ENCODE measurements at places on chromosomes 1 and 21. TPM values are rescaled to one million over a fixed set of nuclear protein-coding genes. Genes with fewer than 3 reads are reported as not detected.

DNA sequence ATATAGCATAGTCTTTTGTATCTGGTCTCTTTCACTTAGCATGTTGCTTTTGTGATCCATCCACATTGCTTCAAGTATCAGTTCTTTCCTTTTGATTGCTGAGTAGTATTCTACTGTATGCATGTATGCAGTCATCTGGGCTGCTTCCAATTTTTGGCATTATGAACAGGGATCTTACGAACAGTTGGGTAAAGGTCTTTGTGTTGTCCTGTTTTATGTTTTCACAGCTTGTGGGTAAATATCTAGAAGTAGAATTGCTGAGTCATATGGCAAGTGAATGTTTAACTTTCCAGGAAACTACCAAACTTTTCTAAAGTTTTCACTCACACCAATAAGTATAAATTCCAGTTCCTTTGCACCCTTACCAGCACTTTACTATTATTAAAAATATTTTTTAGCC lies 60.9 kb downstream of the LHX4 start:
- DNase-seq, result no peak

DNA sequence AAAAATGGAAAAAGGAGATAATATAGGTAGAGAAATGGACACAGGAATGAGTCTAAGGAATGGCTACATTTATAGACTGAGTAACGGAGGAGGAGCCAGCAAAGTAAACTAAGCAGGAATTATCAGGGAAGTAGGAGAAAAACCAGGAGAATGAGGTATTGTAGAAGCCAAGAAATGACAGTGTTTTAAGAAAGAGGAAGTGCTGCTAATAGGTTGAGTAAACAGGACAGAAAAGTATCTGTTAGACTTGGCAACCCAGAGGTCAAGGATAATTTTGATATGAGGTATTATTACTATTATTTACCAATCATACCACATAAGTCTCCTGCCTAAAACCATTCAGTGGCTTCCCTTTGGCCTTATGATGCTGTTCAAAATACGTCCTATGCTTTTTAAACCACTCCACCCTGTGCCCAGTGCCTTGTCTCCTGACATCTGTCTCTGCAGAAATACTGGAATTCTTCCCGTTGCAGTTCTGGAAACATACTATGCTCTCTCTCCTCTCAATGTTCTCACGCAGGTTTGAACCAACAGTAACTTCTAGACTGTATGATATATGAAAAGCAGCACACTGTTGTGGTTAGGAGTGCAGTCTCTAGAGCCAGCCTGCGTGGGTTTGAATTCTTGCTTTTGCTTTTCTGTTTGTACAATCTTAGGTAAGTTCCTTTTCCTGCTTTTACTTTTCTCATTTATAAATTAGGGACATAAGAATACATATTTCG lies 24.6 kb upstream of the NEK7 start:
- DNase-seq, result no peak

GRCh38 chr1:245770156-245770555 lies 615.4 kb downstream of the KIF26B start:
- no peak for DNase-seq

- DNase-seq, result no peak
Observed at GRCh38 chr1:33387625-33388024, 43.3 kb downstream of the PHC2 start.

The CELA2A gene
- not detected for polyA plus RNA-seq

The CHAF1B gene
- 0.37 TPM for polyA plus RNA-seq

Data from naive B cell (primary cell).